Stimulated activated CD8-positive, alpha-beta memory T cell treated with anti-CD3 and anti-CD28 coated beads, Interleukin-2, amount 100 ng/mL, for 1 hour (primary cell): ENCODE measurements at places on chromosomes 12 and 14.

GRCh38 chr14:50057331-50057730 lies 59.0 kb downstream of the VCPKMT start:
- no peak for DNase-seq

DNA sequence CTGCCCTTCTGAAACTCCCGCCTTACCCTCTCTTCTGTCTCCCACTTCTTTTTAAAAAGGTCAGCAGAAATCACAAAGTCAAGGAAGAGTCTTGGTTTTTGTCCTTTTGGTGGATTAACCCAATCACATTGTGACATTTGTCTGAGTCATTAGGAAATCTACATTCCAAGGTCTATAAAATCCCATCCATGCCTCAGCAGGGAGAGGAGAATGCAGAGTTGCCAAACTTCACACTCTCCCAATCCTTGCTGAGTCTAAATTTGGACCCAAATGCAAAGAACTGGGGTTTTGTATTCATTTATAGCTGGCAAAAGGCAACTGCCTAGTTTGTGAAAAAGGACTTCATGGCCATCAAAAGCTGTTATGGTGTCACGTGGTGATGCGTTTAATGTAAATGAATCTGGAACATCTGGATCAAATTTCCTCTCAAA lies 67.9 kb downstream of the TMEM30B start:
- no peak for DNase-seq

GRCh38 chr14:104442631-104443390 lies 136.8 kb upstream of the C14orf180 start:
- DNase-seq, result no peak

GRCh38 chr14:94570440-94570839 lies 9.2 kb downstream of the SERPINA4 start:
- DNase-seq, result no peak

DNA sequence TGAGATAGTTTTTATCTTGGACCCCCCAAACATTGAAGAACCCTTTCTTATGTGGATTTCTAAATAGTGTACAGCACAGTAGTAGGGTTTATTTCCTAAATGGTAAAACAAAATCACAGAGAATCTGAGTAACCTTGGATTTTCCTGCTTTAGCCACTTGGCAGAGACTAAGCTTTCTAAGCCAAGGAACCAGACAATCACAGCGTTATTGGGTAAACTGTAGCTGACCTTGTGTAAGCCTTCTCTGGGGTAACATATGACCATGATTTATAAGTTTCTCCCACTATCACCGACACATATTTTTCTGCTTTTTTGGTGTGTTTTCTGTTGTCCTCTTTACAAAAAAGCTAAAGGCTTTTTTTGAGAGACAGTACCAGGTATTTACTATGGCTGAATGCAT lies 136.3 kb upstream of the PZP start:
- DNase-seq, result no peak

- no peak for DNase-seq
Observed at GRCh38 chr14:51382506-51382905, 142.5 kb downstream of the TMX1 start.

DNA sequence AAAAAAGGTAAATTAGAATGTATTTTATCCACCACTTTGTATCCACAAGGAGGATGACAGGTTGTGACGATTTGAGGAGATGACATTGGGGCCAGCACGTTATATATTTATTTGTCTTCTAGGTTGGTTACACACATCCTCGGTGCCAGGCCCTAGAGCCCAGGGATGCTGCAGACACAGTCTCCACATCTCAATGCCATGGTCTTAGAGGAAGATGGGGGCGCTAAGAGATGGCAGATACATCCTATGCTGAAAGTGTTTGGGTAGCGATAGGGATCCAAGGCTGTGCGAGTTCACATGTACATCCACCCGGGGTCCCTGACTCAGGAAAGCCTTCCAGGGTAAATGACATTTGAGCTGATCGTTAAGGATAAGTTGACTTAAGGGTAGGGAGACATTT lies 193.1 kb upstream of the GSC start:
- no peak for DNase-seq

DNA sequence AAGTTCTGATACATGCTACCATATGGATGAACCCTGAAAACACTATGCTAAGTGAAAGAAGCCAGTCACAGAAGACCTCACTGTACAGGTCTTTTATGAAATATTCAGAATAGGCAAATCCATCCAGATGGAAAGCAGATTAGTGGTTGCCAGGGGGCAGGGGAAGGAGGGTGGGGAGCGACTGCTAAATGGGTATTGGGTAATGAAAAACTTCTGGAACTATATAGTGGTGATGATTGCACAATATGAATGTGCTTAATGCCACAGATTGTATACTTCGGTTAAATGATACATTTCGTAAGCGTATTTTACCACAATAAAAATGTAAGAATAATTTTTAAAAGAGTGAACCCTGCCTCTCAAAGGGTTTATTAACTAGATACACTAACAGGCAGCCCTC lies 11.8 kb upstream of the KSR2 start:
- DNase-seq, result no peak

- DNase-seq, result no peak
Observed at GRCh38 chr14:99079061-99079727, 192.8 kb downstream of the BCL11B start.

GRCh38 chr14:100285913-100286400 lies 20.3 kb downstream of the SLC25A29 start:
- DNase-seq, result no peak

- no peak for DNase-seq
Observed at GRCh38 chr14:91350483-91350812, 67.2 kb downstream of the CCDC88C start.

DNA sequence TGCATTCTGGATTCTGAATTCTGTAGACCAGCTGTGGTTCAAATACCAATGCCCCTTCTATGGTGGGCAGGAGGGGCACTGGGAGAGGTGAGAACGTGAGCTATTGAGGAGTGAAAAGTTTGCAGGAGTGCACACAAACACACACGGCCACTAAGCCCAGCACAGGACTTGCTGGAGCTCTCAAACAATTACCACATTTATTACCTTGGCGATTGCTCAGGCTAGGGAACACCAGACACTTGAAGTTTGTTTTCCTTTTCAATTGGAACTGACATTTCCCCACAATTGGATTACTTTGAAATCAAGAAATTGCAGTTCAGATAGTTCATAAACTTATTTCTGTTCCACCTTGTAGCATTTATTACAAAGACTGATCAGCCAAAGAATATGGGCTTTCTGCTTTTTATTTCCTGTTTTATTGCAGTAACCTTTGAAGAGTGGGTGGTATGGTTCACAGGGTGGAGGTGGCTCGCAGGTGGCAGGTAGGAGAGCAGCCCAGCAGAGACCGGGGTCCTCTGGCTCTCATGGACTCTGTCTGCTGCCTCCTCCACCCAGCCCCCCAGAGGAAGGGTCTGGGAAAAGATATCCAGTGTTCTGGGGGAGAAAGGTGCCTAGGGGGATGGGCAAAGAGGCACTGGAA lies 429.8 kb upstream of the CCDC196 start:
- DNase-seq, result no peak

DNA sequence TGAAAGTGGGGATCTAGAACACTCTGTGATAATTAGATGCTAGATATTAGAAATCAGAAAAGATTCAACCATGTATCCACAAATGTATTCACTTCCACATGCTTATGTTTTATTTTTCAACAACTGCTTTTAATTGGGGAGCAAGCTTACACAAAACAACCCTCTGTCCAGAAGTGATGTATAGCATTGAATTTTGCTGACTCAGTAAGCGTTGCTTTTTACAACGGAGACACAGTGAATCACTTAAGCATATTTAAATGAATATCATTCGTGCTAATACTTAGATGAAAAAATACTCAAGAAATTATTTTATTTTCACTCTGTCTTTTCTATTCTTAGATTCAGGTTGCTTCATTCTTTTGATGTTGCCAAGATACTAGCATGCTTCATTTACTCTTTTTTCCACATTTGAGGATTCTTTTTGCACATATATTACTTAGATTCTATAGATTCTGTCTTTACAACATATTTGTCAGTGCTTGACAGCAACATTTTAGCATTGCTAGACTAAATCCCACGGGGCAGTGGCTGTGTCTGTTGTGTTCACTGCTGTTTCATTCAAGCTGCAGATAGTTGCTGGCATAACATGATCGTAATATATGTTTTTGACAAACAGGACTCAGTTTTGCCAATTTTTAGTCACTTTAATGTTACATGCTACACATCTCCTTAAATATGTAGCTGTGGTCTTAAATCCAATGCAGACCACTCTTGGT lies 1714.4 kb upstream of the SEL1L start:
- DNase-seq, result no peak

DNA sequence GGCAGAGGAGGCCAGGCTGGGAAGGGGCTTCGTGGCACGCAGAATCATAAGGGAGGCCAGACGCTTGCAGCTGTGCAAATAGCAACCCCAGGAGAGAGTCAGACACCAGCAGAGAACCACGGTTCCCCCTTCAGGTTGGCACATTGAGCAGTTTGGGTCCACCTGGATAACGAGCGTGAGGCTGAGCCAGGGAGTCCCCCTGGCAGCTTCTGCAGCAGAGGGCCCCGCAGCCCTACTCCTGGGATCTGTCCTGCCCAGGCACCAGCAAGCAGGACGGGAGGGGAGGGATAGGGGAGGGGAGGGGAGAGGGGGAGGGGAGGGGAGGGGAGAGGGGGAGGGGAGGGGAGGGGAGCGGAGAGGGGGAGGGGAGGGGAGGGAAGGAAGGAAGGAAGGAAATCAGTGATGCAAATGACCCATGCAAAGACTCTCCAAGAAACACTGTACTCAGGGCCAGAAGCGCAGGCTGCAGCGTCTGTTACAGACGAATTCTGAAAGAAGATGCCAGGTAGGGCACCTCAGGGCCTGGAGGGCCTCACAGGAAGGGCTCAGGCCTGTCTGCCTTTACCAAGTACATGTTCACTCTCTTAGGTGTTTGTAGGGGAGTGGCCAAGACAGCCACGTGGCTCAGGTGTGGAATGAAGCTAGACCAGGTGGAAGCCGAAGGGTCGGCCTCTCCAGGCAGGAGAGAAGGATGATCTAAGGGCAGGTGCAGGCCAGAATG lies 32.3 kb upstream of the MMP17 start:
- no peak for DNase-seq

DNA sequence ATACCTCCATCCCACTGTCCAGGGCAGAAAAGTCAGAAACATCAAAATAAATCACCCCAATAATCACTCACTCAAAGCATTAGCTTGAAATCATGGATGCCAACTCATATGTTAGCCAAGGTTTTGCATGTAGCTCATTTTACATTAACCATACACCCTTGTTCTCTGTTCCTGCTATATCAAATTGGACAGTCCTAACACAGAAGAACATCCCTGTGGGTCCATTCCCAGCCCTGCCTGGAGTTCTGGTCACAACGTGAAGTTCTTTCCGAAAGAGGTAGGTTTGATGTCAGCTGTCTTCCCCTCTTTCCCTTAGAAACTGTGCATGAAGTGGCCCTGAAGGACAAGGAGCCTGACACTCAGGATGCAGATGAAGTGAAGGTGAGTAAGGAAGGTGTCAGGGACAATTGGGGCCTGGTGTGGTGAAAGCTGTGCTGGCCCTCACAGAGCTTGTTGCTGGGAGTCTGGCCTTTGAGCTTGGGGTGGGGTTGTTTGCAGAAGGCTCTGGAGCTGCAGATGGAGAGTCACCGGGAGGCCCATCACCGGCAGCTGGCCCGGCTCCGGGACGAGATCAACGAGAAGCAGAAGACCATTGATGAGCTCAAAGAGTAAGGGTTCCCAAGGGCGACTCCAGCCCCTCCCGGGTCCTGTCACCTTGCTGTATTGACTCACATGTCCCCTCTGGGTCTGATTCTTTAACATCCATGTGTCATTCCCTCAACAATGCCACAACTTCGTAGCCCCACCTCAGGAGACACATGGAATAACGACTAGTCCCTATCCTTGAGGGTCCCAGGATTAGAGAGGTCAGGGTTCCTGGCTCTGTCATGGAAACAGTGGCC lies 15.0 kb upstream of the PIP4K2C start:
- no peak for DNase-seq

DNA sequence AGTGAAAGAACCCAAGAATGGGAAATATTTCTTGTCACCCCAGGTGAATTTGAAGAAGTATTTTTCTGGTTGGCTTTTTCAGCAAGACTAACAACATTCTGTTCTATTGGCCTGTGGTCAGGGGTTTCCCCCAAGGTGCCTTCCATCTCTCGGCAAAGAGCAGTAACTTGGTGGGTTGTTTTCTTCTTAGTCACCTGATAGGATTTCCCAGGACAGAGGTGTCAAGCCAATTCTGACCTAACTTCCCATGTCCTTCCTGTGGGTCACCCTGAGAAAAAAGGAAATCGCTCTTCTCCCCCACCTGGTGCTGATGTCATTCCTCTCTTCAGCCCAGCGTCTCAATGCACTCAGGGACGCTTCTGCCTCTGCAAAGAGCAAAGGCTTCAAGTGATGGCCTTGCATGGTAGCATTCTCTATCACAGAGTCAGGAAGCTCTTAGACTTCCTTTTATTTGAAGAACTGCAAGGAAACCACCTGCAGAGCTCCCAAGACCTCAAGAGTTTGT lies 16.1 kb upstream of the IFNG start:
- peak; percentile 24 for DNase-seq

DNA sequence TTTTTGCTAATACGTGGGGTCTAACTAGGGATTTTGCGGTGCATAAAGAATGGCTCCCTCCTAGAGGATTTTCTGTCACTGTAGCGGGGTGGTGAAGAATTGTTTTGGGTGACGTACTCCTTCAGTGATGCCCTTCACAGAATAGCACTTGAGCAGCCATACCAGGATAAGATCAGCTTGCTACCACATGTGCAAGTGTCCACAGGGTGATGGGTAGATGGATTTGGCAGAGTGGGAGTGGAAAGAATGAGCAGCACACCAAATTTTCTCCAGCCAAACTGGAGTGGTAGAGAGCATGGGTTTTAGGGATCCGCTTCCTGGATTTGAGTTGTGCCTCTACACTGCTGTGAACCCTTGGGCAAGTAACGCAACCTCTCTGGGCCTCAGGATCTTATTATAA lies 2.3 kb downstream of the TCP11L2 start:
- DNase-seq, result no peak

- no peak for DNase-seq
Observed at GRCh38 chr12:28618772-28619171, 428.5 kb downstream of the CCDC91 start.

- no peak for DNase-seq
Observed at GRCh38 chr12:12665194-12665593, 30.8 kb downstream of the GPR19 start.

DNA sequence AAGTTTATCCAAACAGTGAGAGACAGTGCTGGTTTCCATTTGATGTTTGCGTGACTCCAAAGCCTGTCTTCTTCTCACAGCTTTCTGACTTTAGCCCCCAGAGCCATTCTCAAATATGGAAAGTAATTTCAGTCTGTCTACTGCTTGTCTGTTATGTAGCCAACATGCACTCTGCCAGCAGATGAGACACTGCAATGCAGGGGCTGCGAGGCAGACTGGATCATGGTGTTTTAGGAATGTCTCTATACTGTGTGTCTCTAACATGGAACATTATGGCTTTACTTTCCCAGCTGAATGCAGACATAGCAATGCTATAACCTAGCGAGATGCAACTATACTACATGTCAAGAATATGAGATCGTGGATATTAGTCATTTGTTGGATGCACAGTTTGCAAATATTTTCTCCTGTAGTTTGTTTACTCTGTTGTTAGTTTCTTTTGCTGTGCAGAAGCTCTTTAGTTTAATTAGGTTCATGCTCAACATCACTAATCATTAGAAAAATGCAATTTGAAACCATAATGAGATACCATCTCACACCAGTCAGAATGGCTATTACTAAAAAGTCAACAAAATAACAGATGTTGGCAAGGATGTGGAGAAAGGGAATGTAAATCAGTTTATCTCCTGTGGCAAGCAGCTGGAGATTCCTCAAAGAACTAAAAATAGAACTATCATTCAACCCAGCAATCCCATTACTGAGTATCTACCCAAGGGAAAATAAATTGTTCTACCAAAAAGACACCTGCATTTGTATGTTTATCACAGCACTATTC lies 235.8 kb upstream of the TMTC1 start:
- no peak for DNase-seq

- no peak for DNase-seq
Observed at GRCh38 chr12:128980623-128981022, 127.3 kb downstream of the GLT1D1 start.
